ENCODE measurements at places on chromosomes 12 and 14.

GRCh38 chr14:89424241-89424640 is 7.2 kb upstream of the FOXN3 start:
- DNase-seq, result no peak

DNA sequence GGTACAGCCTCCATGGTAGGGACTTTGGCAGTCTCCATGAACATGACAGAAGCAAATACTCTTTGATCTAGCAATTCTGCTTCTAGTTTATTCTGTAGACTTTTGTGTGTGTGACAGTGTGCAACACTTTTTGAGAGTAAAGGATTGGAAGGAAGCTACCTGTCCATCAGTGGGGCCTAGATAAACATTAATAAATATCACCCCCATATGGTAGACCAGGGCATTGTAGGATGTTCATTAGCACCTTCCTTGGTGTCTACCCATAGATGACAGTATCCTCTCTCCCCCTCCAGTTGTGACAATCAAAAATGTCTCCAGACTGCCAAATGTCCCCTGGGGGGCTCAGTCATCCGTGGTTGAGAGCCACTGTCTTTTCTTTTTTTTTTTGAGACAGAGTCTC is 10.8 kb downstream of the SNRNP35 start:
- no peak for DNase-seq

DNA sequence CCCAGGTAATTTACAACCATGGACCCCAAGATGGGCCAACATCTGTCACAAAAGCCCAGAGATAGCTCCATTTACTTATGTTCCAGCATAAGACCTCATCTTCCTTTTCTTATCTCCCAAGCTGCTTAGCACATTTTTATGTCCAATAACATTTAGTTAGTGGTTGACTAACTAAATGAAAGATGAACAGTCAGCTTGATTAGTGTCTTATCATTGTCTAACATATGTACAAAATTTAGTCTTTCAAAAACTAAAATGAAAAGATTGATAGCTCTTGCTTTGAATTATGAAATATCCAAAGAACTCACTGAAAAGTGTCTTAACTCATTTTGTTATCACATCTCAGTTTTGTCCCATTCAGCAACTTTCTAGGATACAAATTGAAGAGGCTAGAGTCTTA is 163.1 kb upstream of the EGLN3 start:
- DNase-seq, result no peak

DNA sequence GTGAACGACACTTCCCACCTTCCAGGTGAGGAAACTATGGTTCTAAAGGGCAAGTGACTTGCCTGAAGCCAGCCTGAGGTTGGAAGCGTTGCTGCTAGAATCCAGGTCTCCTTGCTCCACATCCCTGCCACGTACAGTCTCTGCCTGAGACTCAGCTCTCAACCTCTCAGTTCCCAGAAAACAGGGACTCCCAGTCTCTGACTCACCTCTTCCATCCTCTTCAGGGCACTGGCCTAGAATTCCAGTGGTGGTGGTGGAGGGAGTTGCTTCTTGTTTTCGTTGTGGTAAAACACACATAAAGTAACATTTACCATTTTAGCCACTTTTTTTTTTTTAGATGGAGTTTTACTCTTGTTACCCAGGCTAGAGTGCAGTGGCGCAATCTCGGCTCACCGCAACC is 7.3 kb downstream of the GPR68 start:
- DNase-seq, result no peak

DNA sequence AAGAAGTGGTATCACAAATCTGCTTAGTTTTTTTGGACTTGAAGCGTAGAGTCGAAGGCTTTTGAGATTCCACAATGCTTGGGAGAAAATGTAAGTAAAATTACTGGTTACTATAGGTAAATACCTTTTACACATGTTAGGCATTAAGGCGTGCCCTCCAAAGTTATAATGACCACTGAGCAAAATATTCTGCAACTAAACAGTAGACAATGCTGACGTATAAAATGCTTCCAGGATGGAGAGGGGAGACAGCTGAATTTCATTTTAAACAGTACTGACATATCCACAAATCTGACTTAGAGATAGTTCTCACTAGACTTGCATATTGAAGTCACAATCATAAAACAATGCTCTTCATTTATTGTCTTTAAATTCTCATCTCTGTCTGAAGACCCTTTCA is 144.5 kb upstream of the DCN start:
- DNase-seq, result no peak

DNA sequence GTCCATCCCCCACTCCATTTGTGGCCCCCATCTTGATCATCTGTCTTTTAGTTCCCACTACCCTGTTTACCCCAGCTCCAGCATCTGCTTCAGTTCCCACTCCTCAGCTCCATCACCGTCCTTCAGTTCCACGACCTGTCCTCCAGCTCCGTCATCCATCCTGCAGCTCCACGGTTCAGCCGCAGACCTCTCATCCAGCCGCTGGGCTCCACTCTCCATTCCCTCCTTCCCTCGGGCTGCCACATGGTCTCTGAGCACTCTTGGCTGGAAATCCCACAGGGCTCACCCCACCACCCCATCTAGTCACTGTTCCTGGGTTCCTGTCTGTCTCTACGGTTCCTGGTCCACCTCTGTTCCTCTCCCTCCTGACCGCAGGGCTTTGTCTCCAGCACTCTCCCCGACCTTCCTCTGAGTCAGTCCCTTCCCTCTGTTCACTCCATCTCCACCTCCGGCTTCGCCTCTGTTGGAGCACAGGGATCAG is 3.3 kb upstream of the P3H3 start:
- DNase-seq, result no peak

- DNase-seq, result peak; percentile 45
Measured at GRCh38 chr14:49692811-49693734, at the start of gene KLHDC1. TSS of gene KLHDC1 (plus strand) at chr14:49693120. CDS start at chr14:49693195, 75 bp downstream.

GRCh38 chr12:3622021-3622821 is 130.7 kb downstream of the CRACR2A start:
- DNase-seq, result no peak

DNA sequence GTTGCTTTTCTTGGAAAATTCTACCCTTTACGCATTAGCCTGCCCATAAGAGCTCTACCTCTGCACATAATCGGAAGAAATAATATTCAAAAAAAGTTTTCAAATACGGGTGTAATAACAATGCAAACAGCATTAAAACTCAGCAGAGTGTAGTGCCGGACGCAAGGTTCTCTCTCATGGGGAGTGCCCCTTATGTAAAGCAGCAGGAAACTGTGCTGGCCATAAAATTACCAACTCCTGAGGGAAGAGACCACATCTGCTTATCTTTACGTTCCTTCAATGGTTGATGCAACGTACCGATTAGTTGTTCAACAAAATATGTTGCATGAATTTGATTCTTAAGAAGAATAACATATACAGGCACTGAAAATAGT is 118.7 kb upstream of the TMCC3 start:
- no peak for DNase-seq

DNA sequence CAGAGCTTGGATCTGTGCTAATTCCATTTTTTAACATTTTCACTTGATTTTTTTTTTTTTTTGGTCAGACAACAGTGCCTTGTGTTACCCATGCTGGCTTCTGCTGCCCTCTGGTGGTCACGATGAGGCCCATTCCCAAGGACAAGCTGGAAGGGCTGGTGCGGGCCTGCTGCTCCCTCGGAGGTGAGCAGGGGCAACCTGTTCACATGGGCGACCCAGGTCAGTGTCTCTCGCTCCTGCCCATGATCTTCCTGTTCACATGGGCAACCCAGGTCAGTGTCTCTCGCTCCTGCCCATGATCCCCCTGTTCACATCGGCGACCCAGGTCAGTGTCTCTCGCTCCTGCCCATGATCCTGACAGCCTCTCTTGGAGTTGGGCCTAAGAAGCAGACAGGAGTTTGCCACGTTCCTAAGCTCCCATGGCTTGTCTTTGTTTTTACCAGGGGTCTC is 59.4 kb downstream of the DGLUCY start:
- DNase-seq, result peak; percentile 66

GRCh38 chr12:75746621-75747020 is 235.2 kb upstream of the KRR1 start:
- DNase-seq, result no peak

GRCh38 chr12:121120323-121120722 is 12.4 kb upstream of the P2RX7 start:
- DNase-seq, result no peak

GRCh38 chr12:131844656-131845055 is 16.5 kb downstream of the MMP17 start:
- DNase-seq, result no peak

DNA sequence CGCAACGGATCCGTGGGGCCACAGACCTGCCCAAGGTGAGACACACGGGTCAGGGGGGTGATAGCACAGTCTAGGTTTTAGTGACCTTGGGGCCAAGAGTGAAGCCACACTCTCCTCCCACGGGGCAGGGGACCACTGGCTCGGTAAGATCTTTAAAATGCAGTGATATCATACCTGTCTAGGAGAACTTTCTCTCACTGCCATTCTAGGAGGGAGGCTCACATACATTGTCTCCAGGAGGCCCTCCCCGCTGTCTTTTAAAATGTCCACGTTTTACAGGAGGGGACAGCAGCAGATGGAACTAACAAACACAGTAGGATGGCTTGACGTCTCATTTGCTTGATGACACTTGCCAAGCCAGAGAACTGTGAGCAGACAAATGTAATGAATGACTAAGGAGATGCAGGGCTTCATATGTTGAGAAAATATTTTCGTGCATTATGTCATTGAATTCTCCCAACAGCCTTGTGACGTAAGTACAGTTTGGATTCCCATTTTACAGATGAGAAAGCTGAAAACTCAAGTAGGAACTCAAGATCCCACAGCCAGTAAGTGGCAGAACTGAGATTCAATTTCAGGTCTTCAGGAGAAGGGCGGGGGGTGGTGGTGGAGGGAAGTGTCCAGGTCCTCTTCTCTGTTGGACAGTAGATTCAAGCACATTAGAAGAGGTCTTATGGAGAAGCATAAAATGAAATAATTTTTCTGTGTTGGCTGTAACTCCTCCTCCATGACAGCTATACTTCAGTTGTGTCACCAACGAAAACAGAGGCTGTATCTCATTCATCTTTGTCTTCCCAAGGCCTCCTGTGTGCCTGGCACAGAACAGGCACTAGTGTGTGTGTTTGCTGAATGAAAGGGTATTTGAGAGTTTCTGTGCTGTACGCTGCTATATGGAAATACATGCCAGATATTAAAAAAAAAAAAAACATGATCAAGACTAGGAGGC is 2.1 kb downstream of the VASH1 start:
- DNase-seq, result no peak

- DNase-seq, result no peak
Measured at GRCh38 chr12:57158665-57159064, 11.2 kb upstream of the LRP1-AS start.

- DNase-seq, result peak; percentile 75
Measured at GRCh38 chr12:7188562-7189397, 706 bp upstream of the PEX5 start.

DNA sequence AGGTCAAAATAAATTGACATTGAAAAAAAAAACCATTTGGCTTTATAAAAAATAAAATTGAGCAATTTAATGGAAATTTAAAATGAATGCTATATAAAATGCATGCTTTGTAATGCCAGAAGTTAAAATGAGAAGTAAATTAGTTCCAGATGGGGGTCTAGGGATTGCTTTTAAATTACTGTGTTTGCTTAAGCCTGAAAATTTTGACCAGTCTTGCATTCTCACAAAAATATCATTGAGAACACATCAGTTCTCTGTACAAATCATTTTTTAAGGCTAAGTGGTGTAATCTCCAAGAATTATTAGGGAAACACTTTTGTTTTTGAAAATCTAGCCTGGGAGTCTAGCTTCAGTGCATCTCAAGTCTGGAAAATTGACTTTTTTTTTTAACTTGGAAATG is 90.7 kb downstream of the RERG start:
- no peak for DNase-seq

- no peak for DNase-seq
Measured at GRCh38 chr12:71727958-71728357, 26.7 kb upstream of the RAB21 start.

- DNase-seq, result no peak
Measured at GRCh38 chr14:20620798-20621478, 20.6 kb downstream of the OR6S1 start.

GRCh38 chr12:90075685-90076084 is 367.0 kb upstream of the ATP2B1 start:
- no peak for DNase-seq

DNA sequence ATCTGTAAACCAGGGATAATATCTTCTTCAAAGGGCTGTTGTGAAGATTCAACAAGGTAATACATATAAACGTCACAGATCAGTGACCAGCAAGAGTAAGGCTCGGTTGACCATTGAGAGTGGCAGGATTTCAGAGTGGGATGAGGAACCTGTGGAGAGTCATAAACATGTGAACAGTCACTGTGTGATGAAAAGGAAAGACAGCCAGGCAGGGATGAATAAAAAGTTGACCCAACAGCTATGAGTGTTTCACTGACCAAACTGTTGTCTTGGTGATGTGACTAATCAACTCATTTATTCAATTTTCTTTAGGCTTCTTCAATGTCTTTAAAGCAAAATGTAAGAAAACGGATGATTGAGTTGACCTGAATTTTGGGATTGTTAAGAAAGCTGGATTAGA is 8.6 kb upstream of the FRMD6 start:
- DNase-seq, result no peak

- no peak for DNase-seq
Measured at GRCh38 chr14:61646366-61647116, 48.8 kb upstream of the HIF1A start.

- no peak for DNase-seq
Measured at GRCh38 chr12:132154341-132154761, 10.1 kb downstream of the NOC4L start.

DNA sequence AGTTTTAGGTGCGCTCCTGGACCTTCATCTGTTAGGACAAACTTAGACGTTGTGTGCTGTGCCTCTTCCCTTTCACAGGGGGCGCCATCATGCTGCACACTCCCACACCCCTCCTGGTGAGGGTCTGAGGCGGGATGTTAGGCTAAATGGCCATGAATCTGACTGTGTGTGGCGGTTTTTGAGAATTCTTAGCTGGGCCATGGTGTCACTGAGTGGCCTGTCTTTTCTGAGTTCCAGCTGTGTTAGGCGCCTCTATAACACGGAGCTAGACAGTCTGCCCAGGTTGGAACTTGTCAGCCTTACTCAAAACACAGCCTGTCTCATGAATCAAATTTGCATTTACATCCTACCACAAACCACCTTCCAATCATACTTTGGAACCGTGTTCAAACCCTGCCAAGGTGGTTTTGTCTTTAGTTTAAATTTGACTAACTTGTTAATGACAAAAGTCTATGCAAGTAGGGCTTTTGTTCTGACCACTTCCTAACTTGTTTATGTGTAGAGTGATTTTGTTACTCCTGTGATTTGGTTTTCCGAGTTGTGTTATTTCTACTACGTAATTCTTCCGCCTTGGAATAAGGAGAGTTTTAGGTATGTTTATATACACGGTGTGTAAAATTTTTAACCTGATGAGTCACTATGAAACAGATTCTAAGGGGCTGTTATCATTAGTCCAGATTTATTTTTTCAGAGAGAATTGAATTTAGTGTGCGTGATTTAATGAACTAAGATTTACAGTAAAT is 19.6 kb downstream of the ACVR1B start:
- DNase-seq, result peak; percentile 68

GRCh38 chr12:116843085-116843484 is 38.2 kb downstream of the HRK start:
- DNase-seq, result no peak
